ENCODE measurements at places on chromosomes 3 and 15.
A peak's percentile ranks its signal among the peaks of the same experiment; 100 is the strongest.

GRCh38 chr3:147649475-147649874 lies 240.3 kb downstream of the ZIC1 start:
- no peak for DNase-seq

DNA sequence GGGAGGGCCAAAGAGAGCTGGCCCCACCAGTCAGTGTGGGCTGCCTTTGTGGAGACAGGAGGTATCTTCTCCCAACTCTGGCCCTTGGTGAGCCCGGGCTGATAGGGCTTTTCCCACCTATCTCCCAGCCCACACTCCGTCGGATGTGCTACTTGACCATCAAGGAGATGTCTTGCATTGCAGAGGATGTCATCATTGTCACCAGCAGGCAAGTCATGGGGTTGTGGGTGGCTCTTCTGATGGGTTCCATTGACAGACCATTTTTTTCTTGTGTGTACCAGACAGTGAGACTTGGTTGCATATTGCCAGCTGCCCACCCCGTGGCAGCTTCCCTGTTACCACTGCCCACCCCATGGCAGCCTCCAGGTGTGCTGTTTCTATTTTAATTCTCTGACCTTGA lies 3.3 kb downstream of the COPG1 start:
- no peak for DNase-seq

GRCh38 chr3:2603692-2604289 lies 505.1 kb downstream of the CNTN4 start:
- DNase-seq = no peak

- DNase-seq = no peak
Observed at GRCh38 chr15:53882311-53882710, 95.9 kb upstream of the UNC13C start.

DNA sequence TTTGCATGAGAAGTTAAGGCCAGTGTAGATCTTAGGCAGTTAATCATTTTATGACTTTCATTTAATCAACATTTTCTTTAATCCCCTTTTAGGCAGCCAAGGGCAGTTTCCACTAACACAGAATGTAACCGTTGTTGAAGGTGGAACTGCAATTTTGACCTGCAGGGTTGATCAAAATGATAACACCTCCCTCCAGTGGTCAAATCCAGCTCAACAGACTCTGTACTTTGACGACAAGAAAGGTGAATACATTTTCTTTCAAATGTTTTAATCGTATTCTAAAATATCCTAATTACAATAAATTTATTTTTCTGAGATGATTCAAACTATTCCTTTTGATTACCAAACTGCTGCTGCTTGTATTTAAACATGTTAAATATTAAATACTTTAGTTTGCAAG lies 843.2 kb downstream of the CADM2 start:
- DNase-seq = no peak

DNA sequence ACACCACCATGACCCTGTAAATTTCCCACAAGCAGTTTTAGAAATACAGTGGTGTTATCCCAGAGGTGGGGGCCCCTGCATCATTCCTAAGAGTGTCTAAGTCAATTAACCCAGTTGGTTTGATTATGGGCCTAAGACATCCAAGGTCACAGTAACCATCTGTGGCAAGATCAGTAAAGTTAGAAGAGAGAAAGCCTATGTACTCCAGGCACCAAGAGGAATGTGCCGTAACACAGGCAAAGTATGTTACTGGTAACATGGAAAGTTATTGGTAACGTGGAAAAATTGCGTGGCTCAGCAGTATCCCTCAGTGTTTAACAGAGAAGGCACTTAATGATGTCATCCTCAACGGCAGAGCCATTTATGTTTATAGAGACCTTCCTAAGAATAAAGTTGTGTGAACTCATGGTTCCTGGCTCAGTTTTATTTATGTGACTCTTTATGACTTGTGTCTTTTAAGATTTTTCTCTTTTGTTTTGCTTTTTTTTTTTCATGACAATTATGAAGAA lies 144.1 kb upstream of the RASGRP1 start:
- DNase-seq = no peak

DNA sequence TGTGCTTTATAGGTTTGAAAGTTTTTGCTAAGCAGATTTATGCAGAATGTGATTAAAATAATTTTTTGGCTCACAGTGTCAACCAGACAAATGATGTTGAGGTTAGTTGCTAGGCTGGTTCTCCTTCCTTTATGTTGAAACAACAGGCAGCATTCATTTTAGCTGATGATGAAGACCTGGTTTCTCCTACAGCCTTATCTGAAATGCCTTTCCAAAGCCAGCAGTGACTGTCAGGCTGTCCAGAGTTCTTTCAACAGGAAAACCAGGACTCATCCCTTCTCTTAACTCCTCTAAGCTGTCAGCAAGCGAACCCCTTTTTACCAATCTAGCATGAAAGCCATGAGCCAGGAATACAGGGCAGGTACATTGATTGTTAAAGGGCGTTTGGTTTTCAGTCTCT lies 84.1 kb downstream of the ZNF609 start:
- DNase-seq = no peak

GRCh38 chr3:45507820-45508317 lies 86.7 kb upstream of the LIMD1 start:
- peak; percentile 69 for DNase-seq

DNA sequence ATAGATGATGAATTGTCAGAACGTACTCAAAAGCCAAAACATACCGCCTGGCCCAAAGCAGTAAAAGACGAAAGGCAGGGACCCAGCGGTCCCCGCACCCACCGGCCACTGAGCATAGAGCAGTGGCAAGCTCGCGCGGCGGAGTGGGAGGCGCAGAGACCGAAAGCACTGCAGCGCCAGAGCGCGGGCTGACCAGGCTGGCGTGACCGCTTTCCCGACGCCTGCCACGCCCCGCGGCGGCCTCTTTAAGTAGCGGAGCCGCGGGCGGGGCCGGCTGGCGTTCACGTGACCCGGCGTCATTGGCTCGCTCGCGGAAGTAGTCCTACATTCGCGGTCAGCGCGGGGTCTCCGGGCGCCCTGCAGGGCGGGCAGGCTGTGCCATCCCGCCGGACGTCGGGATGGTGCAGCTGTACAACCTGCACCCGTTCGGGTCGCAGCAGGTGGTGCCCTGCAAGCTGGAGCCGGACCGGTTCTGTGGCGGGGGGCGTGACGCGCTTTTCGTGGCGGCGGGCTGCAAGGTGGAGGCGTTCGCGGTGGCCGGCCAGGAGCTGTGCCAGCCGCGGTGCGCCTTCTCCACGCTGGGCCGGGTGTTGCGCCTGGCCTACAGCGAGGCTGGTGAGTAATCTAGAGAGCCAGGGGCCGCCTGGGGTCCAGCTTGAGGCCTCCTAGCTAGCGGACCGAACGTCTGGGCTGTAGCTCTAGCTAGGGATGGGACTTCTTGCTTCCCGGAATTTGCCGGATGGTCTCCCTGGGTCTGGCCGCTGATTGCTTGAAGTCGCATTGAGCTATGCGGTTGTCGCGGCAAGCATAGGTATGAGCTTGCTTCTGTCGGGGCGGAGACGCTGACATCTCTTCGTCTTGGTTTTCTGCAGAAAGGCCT lies at the start of gene HPS3:
Gene HPS3 (plus strand): TSS at position 313 of the 880 bp plus-strand sequence. CDS start 86 bp downstream, at position 399.
- DNase-seq = peak; percentile 64

GRCh38 chr3:168514252-168514651 lies 418.5 kb upstream of the GOLIM4 start:
- DNase-seq = no peak

GRCh38 chr3:122977746-122978466 lies 49.7 kb downstream of the SEMA5B start:
- DNase-seq = peak; percentile 50

DNA sequence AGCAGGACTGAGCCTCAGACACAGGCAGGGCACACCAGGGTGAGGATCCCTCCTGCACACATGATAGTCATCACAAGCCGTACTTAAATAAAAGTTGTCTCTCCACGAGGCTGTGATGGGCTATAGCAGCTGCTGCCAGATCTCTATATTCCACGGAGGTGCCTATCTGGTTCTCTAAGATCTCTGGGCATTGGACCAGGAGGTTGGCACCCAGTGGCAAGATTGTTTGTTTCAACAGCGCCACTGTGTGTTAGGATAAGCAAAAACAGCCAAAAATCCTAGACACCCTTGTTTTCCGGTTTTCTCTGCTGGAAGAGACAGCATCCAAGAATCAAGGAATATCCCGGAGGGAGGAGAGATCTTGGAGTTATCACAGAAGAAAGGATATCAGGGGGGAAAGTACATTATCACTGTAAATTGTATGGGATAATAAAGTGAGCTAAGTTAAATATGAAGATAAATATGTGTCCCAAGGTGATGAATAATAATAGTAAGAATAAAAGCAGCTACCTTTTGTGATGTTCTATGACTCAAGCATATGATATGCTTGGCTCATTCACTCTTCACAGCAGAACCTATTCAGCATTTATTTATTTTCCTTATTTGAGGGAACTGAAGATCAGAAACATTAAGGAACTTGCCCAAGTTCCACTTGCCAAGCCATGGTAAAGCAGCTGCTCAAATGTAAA lies 90.6 kb upstream of the AKAP13 start:
- no peak for DNase-seq

GRCh38 chr3:155743606-155744005 lies 1.3 kb downstream of the PLCH1 start:
- no peak for DNase-seq

DNA sequence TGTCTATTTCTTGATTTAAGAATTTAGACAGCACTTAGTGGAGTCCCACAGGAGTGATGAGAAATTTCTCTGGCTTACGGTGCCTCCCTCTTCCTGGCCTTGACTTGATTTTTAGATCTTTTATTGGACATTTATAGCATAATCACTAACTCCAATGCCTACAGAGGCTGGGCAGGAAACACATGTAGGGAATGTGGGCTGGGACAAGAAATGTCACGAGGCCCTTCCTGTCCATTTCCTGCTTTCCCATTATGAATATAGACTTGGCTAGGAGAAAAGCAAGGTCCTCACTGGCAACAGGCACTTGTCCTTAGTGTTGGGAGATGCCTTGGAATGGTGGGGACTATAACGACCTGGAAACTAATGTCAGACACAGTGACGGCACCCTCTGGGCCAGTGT lies 100.3 kb downstream of the MYLK start:
- DNase-seq = no peak

GRCh38 chr15:40990789-40991188 lies 37.5 kb downstream of the CHAC1 start:
- DNase-seq = no peak

DNA sequence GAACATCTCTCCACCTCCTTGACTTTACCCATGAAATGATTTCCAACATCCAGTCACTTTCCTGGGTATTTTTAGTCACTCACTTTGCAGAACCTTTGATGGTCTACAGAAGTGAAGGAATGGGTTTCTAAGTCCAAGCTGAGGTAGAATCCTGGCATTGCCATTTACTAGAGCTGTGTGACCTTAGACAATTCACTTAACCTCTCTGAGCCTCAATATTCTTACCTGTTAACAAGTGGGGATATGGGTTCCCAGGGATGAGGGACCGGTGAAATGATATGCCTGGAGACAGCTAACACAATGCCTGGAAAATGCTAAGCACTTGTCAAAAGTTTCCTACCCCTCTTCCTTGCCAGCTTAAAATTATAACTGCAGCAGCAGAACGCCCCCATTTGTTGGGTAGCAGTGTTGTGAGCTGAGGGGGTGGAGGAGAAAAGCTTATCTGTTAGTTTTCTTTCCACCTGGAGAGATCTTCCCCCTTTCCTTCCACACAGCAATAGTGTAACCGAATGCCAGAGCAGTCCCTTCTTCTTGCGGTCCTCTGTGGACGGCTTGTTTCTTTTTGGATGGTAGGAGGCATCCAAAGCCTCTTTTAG lies 319.2 kb upstream of the LRRFIP2 start:
- no peak for DNase-seq

- peak; percentile 16 for DNase-seq
Observed at GRCh38 chr3:146715170-146715569, 110.0 kb upstream of the PLSCR5 start.

GRCh38 chr3:117920253-117920898 lies 1114.3 kb downstream of the IGSF11 start:
- no peak for DNase-seq

DNA sequence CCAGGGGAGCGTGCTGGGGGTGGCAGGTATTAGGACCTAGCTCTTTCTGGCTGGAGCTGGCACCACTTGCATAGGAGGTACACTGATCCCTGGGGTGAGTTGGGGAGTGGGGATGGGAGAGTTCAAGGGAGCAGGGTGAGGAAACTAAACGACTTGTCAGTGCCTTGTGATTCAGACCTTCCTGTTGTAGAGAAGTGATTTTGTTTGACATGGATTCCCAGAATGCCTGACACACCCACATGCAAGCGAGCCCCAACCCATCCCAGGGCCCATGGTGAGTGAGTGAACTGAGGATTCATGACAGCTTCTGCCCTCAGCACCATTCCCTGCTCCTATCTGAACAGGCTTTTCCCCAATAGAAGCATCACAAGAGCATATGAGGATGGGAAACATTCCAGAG lies 15.6 kb upstream of the UBE2Q2 start:
- no peak for DNase-seq

- DNase-seq = no peak
Observed at GRCh38 chr3:196120291-196120951, 38.5 kb upstream of the TFRC start.

GRCh38 chr3:58032186-58032585 lies 24.0 kb downstream of the FLNB start:
- DNase-seq = peak; percentile 50

- DNase-seq = no peak
Observed at GRCh38 chr3:45417930-45418847, 29.8 kb downstream of the LARS2 start.

DNA sequence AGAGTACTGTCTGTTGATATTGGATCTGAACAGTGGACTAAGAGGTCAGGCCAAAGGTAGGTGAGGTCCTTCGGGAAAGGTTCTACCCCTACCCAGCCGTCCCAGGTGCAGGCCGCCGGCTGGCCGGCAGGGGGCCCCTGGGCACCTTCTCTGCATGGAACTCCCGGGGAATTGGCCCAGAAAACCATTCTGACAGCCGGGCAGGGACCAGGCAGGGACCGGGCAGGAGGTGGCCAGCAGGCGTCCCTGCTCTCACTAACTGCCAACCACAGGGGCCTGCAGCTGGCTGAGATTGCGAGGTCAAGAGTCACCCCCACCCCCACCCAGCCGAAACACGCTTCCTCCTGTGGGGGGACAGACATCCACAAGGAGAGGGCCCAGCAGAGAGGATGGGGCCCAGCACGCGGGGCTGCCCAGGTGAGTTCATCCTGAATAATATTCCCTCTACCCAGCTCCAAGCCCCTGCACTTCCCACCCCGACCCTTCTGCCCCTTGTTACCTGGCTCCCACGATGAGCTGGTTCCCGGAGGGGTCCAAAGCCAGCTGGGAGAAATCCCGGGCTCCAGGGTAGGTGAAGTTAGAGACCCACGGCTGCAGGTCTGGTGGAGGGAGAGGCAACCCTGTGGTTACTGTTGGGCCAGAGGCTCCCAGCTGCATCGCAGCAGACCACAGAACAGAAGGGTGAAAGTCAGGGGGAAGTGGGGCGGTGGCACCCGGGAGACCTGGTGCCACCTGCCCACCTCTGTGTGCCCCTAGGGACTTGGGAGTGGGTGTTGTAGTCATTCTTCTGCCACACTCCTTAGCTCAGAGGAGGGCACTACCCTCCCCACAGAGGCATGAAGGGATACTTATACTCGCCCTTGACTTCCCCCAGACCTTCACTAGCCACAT lies 84.4 kb downstream of the SEMA5B start:
- DNase-seq = no peak

DNA sequence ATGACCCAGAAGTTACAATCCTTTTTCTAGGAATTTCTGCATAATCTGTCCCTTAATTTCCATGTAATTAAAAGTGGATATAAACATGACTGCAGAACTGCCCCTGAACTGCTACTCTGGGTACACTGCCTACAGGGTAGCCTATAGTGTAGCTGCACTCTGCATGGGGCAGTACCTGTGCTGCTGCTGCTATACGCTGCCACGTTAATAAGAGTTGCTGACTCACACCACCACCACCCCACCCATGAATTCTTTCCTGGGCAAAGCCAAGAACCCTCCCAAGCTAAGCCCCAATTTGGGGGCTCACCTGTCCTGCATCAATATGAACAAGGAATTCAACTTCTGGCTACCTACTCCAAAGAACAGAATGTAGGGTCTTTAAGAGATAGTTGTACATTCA lies 13.9 kb downstream of the HDGFL3 start:
- no peak for DNase-seq
